Stomach (tissue), 19 donors: ENCODE measurements at places on chromosomes 3 and 15. TPM values are rescaled to one million over a fixed set of nuclear protein-coding genes. Genes with fewer than 3 reads are reported as not detected.
A peak's percentile ranks its signal among the peaks of the same experiment; 100 is the strongest.

The VILL gene
- total RNA-seq = 86.8 TPM

The CCR9 gene
- total RNA-seq = not detected

The ADGRG7 gene
- not detected for total RNA-seq

The NSUN3 gene
- total RNA-seq = 18.8 TPM

The TMPRSS7 gene
- total RNA-seq = not detected

The ZNF710 gene
- total RNA-seq = 13.5 TPM

The AHSG gene
- not detected for total RNA-seq

The NOX5 gene
- 0.29 TPM for total RNA-seq

The RTP4 gene
- not detected for total RNA-seq

DNA sequence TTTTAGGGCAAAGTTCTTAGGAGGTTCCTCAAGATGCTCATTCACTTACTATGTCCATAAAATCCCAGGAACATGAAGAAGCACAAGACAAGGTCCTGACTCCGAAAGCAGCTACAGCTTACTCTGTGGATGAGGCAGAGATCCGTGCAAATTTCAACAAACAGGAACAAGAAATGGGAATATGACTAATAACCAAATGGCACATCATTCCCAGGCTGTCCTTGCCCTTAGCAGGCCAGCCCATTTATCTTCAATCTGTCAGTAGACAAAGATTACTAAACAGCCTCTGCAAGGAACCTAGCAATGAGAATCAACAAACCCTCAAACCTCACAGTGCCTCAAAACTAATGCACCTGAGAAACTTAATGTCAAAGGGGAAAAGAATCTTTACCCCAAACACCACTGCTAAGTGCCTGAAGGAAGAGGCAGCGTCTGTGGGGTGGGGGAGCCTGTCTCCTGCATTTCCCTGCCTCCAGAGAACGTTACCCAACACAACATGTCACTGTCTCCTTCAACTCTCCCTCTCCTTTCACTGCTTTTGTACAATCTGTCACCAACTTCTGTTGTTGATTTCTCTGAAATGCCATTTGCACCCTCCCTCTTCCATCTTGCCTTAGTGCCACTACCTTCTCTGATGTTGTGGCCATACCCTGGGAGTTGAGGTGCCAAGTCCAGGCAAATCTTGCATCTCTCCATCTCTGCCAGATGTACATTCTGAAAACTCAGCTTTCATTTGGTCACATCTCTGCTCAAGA is 4.8 kb downstream of the TNFAIP8L3 start:
- peaks cover 26% of the 10 kb centered on the region for H3K27me3 ChIP-seq
- peaks cover 12% of the 10 kb centered on the region for H3K4me1 ChIP-seq
- peak overlapping the region; percentile 34 for H3K27ac ChIP-seq
- H3K36me3 ChIP-seq = no peaks in the 10 kb centered on the region

DNA sequence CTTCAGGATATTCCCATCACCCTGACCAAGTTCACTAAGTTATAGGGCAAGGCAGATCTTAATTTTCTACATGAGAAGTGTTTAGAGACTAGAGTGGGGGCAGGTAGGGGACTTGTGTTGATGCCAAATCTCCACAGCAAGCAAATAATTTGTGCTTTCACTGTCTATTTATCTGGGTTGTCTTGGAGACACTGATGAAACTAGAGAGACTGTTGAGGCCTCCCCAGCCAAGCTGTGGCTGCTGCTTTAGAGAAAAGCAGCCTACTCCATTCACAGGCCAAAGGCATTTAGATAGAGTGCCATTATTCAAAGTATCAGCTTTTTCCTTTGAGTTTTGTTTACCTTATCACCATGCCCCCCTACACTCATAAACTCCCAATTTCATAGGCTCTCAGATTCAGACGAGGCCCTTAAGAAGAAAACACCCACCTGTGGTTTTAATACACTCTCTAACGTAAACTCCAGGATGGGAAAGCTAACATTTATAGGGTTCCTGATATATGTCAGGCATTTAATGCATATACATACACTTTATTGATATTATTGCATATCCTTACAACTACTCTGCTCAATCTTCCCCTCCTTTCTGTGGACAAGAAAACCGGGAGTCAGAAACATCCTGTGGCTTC is 130.4 kb upstream of the FOXB1 start:
- peaks cover 44% of the 10 kb centered on the region for H3K27me3 ChIP-seq
- H3K4me1 ChIP-seq = no peaks in the 10 kb centered on the region
- H3K27ac ChIP-seq = no peak overlapping the region

- H3K27me3 ChIP-seq = no peaks in the 10 kb centered on the region
- no peaks in the 10 kb centered on the region for H3K36me3 ChIP-seq
- DNase-seq = no peak
- H3K4me3 ChIP-seq = no peak overlapping the region
- H3K27ac ChIP-seq = no peak overlapping the region
- H3K4me1 ChIP-seq = no peaks in the 10 kb centered on the region
Observed at GRCh38 chr15:31526916-31527690, 200.5 kb downstream of the KLF13 start.

- no peaks in the 10 kb centered on the region for H3K36me3 ChIP-seq
- H3K4me3 ChIP-seq = no peak overlapping the region
- no peak overlapping the region for H3K27ac ChIP-seq
- no peaks in the 10 kb centered on the region for H3K27me3 ChIP-seq
- no peak for DNase-seq
Observed at GRCh38 chr15:88131937-88132336, 124.6 kb downstream of the NTRK3 start.

- no peaks in the 10 kb centered on the region for H3K4me1 ChIP-seq
- no peaks in the 10 kb centered on the region for H3K27me3 ChIP-seq
- no peak for DNase-seq
- no peak overlapping the region for H3K4me3 ChIP-seq
- H3K36me3 ChIP-seq = no peaks in the 10 kb centered on the region
- no peak overlapping the region for H3K27ac ChIP-seq
Observed at GRCh38 chr3:99269606-99270351, 368.3 kb upstream of the DCBLD2 start.

GRCh38 chr15:83365370-83365938 is 81.0 kb upstream of the BNC1 start:
- H3K4me3 ChIP-seq = peak overlapping the region; percentile 35
- peaks cover 10% of the 10 kb centered on the region for H3K4me1 ChIP-seq
- H3K27me3 ChIP-seq = peaks cover 52% of the 10 kb centered on the region
- H3K36me3 ChIP-seq = no peaks in the 10 kb centered on the region
- no peak overlapping the region for H3K27ac ChIP-seq

DNA sequence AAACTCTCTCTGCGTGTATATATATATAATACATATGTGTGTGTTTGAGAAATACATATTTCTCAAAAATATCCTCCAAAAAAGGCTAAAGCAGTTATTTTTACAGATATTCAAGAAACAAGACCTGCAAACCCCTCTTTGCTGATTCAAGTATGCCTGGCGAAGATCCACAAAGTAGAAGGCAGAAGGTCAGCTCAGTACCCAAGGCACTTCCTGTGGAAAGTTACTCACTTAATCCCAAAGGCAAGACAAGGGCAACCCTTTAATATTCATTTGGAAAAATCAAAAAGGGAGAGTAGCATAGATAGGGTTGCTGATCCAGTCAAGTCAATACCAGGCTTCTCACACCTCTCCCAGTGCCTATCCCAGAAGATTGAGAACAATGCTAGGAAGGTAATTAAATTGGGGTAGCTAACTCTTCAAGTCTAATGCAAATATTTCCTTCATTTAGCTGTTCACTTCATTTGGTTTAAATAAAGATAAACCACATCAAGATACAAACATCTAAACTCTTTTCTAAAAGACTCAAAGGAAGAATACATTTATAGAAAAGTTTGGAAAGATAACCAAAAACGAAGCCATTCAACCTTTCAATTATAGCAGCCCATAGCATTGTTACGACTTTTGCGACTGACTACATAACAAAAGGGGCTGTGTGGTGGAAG is 7.2 kb downstream of the COX17 start:
- H3K4me1 ChIP-seq = no peaks in the 10 kb centered on the region
- no peaks in the 10 kb centered on the region for H3K27me3 ChIP-seq
- H3K27ac ChIP-seq = no peak overlapping the region
- DNase-seq = no peak
- H3K4me3 ChIP-seq = no peak overlapping the region
